AG04450 (cell line): ENCODE measurements at places on chromosomes 5 and 9.
A peak's percentile ranks its signal among the peaks of the same experiment; 100 is the strongest.

DNA sequence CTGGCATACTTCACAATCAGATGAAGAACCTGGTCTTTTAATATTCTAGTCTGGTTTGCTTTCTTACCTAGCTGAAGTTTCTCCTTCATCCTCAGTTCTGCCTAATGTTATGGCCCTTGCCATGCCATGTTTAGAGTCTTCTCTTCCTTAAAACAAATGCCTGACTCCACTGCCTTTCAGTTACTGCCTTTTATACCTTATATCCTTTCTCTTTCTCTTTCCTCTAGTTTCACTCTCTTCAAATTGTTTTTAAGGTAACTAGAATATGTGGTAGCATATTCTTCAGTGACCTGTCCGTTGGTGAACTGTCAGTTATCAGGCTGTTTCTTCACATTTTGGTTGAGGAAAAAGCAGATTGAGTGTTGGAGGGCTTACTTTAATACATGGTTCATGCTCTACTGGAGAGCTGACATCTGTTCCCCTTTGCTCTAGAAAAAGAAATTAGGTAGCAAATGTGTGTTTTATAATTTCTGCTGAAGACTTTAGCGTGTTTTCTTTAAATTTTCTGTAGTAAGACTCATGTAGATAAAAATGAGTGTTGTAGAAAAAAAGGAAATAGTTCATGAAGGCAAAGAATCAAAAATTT is 103.8 kb downstream of the DMXL1 start:
- no peak for DNase-seq

GRCh38 chr5:32458880-32459495 is 14.4 kb upstream of the ZFR start:
- DNase-seq: no peak

DNA sequence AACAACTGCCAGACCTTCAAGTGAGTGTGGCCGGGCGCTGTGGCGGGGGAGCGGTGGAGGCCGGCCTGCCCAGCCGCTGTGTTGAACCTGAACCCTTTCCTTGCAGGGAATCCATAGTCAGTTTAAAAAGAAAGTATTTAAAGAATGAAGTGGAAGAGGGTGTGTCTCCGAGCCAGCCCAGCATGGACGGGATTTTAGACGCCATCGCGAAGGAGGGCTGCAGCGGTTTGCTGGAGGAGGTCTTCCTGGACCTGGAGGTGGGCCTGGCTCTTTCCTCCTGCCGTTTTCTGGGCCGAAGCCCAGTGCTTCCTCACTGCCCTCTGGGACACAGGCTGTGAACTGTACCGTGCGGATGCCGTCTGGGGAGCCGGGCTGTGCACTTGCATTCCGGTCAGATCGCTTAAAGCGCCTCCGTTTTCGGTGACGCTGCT is 19.1 kb downstream of the EXOC3 start:
- no peak for DNase-seq

DNA sequence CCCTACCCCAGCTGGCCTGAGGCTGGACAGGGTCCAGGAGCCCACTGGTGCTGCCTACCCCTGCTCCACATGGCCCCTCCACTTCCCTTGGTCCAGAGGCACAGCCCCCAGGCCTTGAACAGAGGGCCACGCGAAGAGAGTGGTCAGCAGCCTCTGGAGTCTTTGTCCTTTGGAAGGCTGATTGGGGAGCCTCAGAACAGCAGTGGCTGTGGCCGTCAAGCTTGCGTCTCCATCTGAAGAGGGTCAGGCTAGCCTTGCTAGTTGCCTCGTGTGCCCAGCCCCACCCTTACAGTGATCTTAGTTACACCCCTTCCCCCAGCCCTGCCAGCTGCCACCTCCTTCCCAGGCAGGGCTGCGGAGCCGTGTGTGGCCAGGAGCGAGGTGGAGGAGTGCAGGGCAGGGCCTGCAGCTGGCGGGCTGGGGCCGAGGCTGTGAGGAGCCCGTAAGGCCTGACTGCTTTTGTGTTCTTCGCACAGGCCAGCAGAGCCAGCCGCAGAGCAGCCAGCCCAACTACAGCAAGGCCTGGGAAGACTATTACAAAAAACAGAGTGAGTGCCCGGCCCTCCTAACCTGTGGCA is 30.1 kb upstream of the PRDM12 start:
- DNase-seq: no peak

- DNase-seq: no peak
Observed at GRCh38 chr9:70340572-70340971, 73.9 kb downstream of the KLF9 start.

DNA sequence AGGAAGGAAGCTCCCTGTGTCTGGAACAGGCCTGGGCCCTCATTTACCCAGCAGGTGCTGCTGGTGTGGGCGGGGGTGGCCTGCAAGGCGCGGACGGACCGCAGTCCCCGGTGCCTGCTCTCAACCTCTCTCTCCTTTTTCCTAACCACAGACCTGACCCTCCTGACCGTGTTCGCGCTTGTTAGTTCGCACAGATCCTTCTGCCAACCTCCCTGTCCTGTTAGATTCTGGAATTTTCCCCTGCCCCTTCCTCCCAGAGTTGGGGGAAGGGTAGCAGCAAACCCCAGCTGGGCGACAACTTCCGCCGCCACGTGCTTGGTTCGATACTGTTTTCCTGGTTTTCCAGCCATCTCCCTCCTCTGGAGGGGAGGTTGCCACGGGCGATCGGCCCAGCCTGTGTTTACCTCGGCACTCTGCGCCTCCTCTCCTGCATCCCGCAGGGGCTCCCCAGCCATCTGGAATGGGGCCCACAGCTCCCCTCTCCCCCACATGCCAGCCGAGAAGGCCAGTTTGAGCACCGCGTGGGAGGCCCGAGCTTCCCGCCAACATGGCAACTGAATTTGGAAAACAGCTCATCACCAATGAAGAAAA is 70.8 kb upstream of the UNC5A start:
- no peak for DNase-seq

DNA sequence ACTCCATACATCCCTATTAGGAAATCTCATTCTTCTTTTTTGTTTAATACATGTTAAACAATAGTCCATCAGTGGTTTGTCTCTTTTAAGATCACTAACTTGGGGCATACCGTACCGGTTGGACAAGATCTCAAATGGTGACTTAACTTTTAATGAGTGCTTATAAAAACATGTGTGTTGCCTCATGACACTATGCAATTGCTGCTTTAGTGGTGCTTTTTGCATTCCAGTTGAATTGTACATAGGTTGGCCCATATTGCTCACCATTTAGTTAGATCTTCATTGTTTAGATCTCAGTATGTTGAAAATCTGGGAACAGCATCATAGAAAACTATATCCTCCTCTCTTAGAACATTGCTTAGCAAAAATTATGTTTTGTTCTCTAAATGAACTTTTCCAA is 17.8 kb downstream of the C9orf85 start:
- peak; percentile 54 for DNase-seq

DNA sequence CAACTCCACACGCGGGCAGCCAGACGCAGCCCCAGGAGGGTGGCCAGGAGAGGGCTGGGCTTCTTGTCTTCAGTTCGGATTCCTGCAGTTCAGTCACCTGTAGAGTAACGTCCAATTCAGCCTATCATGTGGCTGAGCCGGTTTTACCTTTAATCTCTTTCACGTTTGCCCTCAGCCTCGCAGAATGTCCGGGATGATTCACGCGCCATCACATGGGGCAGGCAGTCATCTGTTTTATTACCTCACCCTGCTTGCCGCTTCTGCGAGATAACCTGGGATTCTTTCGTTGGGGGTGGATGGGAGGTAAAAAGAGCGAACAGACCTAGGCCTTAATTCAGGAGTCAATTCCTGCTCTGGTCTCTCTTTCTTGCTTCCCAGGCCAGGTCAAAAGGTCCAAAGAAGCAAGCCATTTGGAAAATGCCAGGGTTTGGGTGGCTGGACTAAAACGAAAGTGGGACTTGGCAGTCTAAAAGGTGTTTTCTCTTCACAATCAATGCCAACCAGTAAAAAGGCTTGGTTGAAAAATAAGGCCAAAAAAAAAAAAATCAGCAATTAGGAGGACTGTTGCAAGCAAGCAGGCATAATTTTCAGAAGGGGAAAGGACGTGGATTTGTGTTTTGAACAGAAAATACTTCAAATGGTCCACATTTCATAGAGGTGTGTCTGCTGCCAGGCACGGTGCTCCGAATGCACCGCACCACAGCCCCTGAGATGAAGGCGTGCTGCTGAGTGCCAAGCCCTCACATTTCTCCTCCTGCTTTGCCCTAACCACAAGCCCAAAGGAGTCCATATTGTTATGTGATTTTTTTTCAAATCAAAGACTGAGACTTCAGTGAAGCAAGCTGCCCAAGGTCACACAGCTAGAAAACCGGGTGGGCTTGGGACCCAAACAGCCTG is 2.8 kb upstream of the WWC1 start:
- DNase-seq: no peak

DNA sequence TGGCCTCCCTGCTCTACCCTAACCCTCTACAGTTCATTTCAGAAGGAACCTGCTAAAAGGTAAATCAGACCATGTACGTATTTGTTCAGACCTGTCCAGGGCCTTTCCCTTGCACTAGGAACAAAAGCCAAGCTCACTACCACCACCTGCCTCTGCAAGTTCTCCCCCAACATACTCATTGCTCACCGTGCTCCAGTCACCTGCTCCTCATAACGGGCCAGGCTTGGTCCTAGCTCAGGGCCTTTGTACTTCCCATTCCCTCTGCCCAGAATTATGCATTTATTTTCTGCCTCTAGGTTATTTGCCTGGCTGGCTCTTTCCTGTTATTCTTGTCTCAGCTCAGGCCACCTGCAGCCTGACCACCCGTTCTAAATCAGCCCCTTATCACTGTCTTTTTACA is 4.8 kb upstream of the FGF1 start:
- DNase-seq: no peak

- no peak for DNase-seq
Observed at GRCh38 chr5:87020099-87020934, 247.4 kb upstream of the RASA1 start.

DNA sequence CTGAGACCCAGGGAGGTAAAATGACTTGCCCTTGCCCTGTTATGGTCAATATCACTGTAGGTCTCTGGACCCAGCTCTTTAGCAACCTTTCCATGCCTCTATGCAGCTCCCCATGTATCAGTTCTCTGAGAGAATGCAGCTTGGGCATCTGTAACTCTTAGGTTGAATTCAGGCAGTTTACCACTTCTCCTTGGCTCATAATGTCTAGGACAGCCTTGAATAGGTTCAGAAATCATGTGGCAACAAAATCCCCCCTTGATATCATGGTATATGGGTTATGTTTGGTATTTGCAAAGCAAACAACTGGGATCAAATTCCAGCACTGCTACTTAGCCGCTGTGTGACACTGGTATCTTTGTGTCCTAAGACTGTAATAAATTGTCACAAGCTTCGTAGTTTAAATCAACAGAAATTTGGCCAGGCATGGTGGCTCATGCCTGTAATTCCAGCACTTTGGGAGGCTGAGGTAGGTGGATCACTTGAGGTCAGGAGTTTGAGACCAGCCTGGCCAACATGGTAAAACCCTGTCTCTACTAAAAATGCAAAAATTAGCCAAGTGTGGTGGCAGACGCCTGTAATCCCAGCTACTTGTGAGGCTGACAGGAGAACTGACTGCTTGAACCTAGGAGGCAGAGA is 10.7 kb upstream of the SUB1 start:
- no peak for DNase-seq

GRCh38 chr5:74482990-74483389 is 157.5 kb downstream of the ENC1 start:
- DNase-seq: no peak

GRCh38 chr5:142619815-142620214 is 66.1 kb downstream of the FGF1 start:
- DNase-seq: no peak

DNA sequence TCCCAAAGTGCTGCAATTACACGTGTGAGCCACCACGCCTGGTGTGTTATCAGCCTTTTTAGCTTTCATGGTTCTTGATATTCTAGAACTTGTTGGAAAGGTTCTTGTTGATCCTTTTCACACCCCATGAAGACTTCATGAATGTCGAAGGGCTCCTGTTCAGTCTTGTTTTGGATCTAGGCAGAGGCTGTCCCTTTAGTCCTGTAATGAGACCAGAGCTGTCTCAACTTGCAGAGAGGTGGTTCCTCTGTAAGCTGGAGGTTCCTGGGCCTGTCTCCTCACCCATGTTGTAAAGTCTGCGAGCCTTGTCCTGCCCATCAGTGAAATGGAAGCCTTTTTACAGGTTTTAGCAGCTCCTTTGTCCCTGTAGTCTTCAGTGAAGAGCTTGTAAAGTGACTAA is 38.2 kb downstream of the PRRC2B start:
- no peak for DNase-seq

DNA sequence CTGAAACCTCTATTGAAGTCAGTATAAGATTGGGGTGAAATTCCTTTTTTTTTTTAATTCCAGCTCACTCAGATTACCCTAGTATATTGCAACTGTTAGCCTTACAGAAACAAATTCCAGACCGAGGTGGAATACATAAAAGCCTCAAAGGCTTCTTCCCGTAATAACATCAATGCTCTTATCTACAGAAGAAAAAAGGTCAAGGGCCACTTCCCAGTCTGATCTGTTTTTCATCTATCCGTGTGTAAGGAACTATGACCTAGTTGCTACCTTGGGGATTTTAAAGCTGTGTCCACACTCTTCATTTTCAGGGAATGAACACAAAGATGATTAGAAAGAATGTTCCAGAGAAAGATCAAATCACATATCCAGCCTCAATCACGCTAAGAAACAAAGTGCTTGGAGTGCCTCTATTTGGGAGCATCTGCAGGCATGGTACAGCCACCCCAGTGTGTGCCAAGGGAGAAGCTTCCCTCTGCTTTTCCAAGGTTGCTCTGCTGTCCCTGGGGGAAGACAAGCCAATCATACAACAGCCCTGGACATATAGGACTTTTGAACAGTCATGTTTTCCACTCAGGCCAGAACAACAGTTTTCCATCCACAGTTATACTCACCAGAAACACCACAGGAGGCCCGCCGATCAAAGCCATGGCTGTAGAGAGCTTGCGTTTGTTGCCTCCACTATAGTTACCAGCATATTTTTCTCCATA is 23.5 kb downstream of the NIPSNAP3B start:
- DNase-seq: no peak

GRCh38 chr9:77965445-77966123 is 66.0 kb downstream of the GNAQ start:
- no peak for DNase-seq

DNA sequence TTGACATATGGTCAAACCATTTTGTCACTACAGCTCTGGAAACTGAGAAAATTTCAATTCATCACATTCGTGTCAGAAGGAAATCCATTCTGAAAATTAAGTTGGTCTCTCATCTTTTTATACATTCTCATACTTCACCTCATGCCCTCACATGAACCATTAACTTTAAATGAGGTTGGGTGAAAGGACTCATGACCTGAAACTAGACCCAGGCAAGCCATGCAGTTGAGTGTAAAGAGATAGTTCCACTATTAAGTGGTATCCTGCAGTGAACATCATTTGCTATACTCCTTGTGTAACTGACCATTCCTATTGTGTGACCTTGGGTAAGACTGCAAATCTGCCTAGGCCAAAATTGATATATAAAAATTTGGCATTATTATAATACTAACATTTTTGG is 299.6 kb upstream of the GRIN3A start:
- no peak for DNase-seq
